H1 (cell line): ENCODE measurements at places on chromosomes 11 and 22.

- peak; percentile 62 for DNase-seq
Observed at GRCh38 chr11:65317025-65317786, 2.5 kb downstream of the CDC42EP2 start.

DNA sequence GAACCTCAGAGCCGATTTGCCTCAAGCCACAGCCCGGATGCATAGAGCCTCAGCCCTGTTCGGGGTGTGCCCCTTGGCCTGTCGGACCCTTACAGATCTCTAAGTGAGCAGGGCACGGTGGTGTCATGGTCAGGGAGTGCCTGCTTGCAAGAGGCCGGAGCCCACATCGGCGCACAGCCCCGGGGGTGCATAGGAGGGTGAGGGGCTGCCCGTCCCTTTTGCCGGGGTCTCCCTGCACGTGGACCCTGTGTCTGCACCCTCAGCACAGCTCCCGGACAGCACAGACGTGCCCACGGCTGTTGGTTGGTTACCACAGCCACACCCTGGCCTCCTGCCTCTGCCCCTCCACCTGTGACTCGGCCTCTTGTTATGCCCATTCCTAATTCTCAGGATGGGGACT, 6.5 kb downstream of the RAB36 start:
- DNase-seq, result no peak

DNA sequence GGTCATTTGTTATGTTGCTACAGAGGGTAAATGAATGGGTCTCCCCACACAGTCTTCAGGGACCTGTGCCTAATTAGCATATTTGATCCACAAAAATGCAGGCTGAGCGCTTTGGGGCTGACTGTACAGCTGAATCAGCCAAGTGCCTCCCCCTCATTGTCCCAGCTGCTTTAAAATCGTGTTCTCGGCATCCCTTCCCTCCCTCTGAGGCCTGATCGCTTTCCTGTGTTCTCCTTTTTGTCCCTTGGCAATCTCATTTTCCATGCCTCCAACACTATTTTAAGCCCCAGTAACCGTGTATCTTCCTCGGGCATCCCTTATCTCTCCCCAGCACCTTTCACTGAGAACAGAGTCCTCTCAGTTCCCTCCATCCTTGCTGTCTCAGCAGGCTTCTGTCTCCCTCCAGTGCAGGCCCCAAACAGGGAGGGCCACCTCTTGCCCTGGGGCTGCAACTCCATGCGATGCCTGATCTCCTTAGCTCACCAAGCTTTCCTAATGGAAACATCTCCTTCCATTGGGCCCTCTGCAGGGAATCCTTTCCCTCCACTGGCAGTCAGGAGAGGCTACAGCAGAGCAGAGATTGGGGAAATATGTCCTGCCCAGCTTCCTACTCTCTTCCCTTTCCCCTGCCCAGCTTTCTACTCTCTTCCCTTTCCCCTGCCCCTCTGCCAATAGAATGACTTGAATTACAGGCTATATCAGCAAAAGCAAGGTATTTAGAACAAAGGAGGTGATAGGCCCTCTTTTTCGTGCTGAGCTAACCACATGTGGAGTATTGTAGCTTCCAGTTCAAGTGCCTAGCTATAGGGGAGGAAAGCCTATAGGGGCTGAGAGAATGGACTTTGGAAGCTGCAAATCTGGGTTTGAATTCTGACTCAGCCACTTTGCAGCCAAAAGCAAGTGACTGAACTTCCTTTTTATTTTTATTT, 13.8 kb downstream of the UQCR10 start:
- DNase-seq, result no peak

DNA sequence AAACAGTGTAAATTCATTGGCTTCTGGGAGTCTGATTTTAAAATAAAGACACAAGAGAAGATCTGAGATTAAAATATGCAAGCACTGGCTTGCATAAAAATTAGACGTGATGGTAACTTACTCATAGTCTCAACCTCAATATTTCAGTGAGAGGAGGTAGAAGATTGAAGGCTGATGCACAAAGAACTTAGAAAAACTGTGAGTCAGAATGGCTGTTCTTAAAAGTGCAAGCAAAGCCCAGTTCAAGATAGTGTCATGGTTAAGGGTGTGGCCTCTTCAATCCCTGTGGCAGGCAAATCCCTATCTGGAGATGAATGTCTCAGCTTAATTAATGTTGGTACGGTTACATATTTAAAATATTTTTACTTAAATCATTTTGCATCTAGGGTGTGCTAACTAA, 33.6 kb upstream of the FIBIN start:
- no peak for DNase-seq

DNA sequence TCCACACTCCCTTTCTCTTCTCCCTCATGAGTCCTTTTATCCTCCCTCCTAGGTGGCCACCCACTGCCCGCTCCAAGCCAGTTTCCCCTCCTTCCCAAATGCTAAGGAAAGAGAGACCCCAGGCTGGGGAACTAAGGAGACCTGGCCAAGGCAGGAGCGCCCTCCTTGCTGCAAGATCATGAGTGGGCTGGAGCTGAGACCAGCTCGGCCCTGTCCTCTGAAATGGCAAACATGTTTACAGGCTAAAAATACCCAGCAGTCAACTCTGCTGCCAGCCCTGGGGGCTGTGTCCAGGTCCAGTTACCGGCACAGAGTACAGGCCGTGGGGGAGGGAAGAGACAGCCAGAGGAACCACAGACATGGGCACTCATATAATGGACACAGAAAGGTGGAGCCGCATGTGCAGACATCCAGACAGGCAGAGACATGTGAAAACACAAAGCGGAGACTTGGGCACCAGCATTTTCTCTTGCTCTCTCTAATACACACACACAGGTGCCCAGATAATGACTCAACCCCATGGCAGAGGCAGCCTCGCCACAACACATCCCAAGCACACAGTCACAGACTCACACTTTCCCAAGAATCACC, 1.2 kb upstream of the AHNAK start:
- DNase-seq, result no peak

- DNase-seq, result no peak
Observed at GRCh38 chr22:18022876-18023275, 1.5 kb downstream of the MICAL3 start.

DNA sequence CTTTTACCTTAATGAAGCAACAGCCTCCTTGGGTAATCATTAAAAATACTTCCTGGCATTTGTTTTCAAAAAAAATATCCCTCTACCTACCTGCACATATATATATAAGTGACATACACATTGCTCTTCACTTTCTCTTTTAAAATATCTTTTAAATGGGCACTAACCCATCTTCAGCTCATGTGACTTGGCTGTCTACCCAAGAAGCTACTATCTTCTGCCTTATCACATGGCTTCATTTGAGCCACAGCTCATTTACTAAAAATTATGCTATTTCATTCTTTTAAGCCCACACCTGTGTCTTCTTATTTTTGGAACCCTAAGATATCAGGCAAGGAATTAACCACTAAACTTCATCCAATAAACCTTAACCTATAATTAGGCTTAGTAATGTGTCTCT, 37.0 kb upstream of the SOX6 start:
- no peak for DNase-seq

DNA sequence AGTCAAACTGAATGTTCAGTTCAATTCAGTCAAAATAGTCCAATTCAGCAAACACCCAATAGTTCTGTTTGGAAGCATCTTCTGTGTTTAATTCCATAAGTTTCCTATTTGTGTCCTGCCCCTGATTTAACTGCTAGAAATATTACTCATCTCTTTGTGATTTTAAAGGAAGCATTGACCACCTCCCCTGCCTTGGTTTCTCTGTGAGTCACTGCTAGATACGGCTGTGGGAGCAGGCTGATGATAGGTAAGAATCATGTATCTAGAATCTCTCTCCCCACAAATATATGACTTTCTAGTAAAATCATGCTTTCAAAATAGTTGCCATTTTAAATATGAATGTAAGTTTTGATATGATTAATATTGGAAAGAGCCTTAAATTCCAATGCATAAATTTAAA, 888.5 kb downstream of the NTM start:
- no peak for DNase-seq

DNA sequence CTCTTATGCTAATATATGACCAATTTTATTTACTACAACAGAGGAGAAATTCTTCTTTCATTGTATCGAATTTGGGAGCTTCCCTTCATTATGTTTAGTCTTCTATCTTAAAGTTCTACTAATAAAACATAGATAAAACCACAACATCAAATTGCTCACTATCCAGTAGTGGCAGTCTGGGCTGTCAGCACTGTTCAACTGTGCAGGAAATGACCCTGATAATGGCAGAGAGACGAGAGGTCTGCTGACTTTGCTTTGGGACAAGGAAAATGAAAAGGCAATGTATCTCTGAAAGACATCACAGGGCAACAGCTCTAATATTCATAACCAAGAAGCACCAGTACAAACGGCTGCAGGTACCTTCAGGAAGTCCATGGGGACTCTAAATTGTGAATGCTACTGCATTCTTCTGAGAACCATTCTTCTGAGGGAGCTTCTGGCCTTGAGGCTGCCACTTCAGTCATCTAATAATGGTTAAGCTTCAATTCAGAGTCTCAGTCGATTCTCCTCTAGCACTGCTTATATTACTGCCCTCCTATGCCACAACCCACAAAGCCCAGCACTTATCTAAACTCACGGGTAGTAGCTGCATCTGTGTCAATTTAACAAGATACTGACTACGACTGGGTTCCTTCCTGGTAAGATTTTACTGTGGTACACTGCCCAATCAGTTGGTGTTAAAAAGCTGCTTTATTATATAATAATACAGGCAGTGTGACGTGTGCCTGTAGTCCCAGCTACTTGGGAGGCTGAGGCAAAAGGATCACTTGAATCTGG, 44.2 kb downstream of the CKAP5 start:
- no peak for DNase-seq

DNA sequence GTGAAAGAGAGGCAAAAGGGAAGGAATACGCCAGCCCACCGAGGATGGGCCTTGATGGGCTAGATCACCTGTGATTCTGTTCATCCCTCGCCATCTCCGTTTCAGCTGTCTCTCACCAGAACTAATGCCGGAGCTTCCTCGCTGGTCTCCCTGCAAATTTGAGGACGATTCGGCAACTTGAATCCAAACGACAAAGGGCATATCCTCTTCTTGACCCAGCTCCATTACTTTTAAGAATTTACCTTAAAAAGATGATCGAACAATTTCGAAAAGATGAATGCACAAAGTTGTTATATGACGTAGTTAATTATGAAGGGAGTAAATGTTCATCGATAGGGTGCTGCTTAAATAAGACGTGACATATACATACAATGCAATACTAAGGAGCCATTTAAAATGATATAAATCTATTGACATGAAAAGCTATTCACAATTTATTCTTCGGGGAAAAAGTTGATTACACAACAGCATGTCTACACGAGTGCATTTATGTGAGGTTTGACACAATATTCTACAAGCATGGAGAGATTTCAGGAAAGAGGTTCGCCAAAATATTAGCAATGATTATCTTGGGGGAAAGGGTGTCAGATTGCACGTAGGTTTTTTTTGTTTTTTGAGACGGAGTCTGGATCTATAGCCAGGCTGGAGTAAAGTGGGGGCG, 937 bp upstream of the FAM168A start:
- no peak for DNase-seq

DNA sequence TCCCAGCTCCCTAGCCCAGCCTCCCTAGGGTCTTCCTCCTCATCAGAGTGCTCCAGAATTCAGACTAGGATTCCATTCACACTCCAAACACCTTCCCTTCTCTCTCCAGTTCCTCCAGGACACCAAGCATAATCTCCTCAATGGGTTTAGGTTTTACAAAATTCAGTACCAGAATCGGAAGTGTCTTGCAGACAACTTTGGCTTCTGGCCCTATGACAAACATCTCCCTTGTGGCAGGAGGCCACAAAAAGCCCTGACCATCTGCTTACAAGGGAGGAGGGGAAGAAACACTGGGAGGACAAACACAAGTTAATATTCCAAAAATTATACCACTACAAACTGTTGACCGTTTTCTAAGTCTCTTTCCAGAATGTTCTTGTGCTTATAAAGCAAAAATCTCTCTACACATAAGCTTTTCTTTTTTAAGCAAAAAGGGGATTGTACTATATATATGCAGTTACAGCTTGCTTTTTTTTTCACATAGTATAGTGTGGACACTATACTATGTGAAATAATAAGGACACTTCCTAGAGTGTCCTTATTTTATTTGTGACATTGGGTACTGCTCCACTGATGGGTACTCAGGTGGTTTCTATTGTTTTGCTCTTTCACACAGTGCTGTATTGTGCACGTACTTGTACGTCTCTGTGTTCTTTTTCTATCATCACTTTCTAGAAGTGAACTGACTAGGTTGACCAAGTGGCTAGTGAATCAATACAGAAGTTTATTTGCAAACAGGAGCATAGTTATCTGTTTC, 78.7 kb downstream of the BDNF start:
- no peak for DNase-seq

DNA sequence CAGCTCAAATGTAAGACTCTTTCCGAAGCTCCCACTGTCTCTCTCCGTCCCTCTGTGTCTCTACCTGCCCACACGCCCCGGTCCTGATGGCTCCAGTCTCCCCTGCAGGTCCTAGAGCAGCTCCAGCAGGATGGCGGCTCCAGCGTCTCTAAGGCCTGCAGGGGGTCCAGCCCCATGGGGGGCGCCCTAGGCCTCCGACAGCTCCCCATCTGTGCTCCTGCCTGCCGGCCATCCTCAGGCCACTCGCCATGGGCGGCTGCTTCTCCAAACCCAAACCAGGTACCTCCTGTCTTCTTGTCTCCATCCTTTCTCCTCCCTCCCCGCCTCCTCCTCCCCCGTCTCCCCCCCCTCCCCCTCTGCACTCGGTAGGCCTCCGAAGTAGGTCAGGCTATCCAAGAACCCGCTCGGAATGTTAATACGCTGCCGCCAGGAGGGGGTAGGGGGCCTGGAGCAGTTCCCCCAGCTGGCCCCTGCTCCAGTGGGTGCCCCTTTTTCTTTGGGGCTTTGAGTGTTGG, 699 bp downstream of the AIFM3 start:
- peak; percentile 72 for DNase-seq

DNA sequence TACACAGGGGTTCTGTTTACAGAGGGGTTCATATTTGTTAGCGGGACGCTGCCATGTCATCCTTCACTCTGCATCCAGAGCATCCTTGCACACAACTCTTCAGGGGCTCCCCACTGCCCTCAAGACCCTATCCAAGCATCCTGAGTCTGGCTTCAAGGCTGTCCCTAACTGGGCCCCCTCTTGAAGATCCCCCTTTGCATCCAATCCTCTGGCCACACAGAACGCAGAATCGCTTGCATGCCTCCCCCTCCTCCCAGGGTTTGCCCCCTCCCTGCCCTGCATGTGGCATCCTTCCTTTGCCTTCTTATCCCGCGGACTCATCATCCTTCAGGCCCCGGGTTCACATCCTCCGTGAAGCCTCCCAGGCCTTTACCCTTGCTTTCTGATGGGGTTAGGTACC, 18.6 kb downstream of the C1QTNF6 start:
- no peak for DNase-seq

GRCh38 chr11:49213026-49213560, 4.7 kb upstream of the FOLH1 start:
- no peak for DNase-seq

- DNase-seq, result no peak
Observed at GRCh38 chr11:10305964-10306918, 1.4 kb downstream of the ADM start.

- DNase-seq, result no peak
Observed at GRCh38 chr11:117992136-117992535, 5.9 kb downstream of the IL10RA start.
